Cortex of kidney (tissue), 1 donor: ENCODE measurements at places on chromosomes 2 and 18.

DNA sequence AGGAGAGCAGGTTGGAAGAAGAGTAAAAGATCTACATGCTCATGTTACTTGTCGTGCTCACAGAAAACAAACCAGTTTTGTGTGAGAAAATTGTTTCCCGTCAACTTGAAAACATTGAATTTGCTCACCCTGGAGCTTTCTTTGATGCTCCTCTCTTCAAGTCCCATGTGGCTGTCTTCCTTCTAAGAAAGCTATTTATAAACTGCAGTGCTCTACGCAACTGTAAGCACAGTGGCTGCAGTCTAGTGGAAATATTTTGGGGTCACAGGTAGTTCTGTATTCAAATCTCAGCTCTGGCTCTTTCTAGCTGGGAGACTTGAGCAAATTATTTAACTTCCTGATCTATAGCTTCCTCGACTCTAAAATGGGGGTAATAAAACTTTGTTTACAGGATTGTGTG lies 211.8 kb downstream of the PLCL1 start:
- DNase-seq, result no peak

- DNase-seq, result no peak
Observed at GRCh38 chr2:51420511-51420910, 388.6 kb upstream of the NRXN1 start.

DNA sequence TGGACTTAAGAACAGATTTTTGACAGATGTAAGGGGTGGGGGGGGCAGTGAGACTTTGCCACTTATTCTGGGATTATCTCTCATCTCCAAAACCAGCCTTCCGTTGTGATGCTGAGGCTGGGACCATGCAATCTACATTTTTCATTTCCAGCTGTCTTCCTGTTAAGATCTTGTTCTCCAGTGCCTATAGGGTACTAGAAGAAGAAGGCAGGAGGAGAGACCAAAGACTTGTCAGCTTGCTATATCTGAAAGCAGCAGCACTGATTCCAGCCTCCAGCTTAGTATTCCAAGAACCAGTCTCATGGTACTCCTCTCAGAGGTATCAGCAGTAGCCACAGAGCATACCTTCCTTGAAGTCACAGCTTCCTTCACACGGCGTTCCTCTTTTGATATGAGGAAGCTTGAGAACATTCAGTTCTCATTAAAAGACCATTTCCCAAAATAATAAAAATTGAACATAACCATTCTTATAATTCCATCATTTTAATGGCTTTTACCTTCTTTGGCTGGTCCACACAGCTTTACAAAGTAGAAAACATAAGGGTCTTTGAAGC lies 49.8 kb downstream of the USP34 start:
- DNase-seq, result no peak

- DNase-seq, result no peak
Observed at GRCh38 chr2:85770786-85771409, 17.1 kb downstream of the ATOH8 start.

GRCh38 chr2:47741101-47741500 lies 41.8 kb upstream of the MSH6 start:
- no peak for DNase-seq

- DNase-seq, result no peak
Observed at GRCh38 chr2:228956701-228957474, 314.2 kb downstream of the PID1 start.

- DNase-seq, result no peak
Observed at GRCh38 chr2:190333395-190333794, 10.0 kb upstream of the INPP1 start.

GRCh38 chr2:110735366-110735765 lies 3.0 kb downstream of the ACOXL start:
- DNase-seq, result no peak

DNA sequence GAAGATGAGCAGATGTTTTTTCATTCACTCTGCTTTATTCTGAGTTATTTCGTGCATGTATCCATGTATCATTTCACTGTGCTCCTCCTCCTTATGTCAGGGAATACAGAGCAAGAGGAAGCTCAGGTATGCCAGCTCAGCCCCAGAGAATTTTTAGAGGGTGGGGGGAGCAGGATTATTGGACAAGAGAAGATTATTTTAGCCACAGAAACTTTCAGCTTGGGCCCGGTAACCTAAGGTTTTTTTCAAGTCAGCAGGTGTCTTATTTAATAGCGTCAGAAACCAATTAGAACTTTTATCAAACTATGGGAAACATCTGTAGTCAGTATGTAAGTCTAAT lies 232.9 kb upstream of the SIX3 start:
- no peak for DNase-seq

- DNase-seq, result no peak
Observed at GRCh38 chr2:240013343-240013742, 11.8 kb downstream of the NDUFA10 start.

- DNase-seq, result no peak
Observed at GRCh38 chr2:67213270-67213670, 183.9 kb upstream of the ETAA1 start.

- DNase-seq, result no peak
Observed at GRCh38 chr2:149544692-149545091, 42.9 kb downstream of the MMADHC start.

- DNase-seq, result no peak
Observed at GRCh38 chr2:31221544-31221943, 4.2 kb upstream of the CAPN14 start.

DNA sequence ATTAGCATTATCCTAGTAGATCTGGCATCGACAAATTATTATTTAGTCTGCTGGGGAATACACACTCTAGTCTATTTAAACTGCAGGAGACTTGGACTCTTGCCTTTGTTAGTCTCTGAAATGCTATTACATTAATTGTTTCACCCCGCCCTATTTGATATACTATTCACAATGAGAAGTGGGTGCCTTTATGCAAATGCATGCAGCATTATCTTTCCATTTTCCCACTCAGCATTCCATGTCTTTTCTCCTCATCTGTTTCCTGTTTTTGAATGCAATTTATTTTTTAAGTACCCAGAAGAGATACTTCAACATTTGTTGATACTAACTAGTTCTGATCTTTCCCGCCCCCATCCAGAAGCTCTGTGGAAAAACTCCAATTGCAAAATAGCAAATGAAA lies 395.3 kb upstream of the NXPH2 start:
- no peak for DNase-seq

- no peak for DNase-seq
Observed at GRCh38 chr2:207993151-207993763, 32.1 kb downstream of the PLEKHM3 start.

- DNase-seq, result no peak
Observed at GRCh38 chr2:109009920-109010610, 21.0 kb upstream of the EDAR start.

GRCh38 chr18:43271593-43272432 lies 5.5 kb downstream of the SYT4 start:
- no peak for DNase-seq

- no peak for DNase-seq
Observed at GRCh38 chr2:211690736-211691135, 847.9 kb downstream of the ERBB4 start.

- no peak for DNase-seq
Observed at GRCh38 chr2:69740502-69740951, 1.4 kb upstream of the ANXA4 start.

DNA sequence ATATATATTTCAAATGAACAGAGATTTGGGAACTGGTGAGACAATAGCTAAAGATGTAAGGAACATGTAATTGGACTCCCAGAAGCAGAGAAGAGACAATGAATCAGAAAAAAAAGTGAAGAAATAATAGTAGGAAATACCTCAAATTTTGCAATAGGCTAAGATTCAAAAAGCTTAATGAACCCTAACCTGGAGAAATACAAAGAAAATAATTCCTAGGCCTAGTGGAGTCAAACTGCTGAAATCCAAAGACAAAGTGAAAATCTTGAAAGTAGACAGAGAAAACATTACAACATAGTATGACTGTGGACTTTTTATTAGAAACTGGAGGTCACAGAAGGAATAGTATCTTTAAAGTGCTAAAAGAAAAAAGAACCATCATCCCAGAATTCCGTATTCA lies 76.7 kb downstream of the LAMA3 start:
- no peak for DNase-seq

- DNase-seq, result no peak
Observed at GRCh38 chr2:179685146-179685545, 176.3 kb downstream of the ZNF385B start.

DNA sequence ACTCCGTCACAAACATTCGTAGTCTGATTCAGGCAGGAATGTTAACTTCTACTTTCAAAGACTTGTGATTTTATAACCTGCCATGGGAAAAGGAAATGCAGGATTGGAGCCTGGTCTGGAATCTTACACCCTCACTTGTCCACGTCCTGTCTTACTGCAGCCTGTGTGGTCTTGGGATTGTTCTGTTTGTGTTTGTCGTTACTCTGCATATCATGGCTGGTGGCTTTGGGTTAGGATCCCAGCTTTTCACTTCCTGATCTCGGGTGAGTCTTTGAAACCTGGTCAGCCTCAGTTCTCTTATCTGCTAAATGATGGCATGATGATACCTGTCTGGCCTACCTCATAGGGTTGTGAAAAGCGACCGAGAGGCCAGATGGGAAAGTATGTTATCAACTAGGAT lies 34.6 kb downstream of the SH3BP4 start:
- no peak for DNase-seq

DNA sequence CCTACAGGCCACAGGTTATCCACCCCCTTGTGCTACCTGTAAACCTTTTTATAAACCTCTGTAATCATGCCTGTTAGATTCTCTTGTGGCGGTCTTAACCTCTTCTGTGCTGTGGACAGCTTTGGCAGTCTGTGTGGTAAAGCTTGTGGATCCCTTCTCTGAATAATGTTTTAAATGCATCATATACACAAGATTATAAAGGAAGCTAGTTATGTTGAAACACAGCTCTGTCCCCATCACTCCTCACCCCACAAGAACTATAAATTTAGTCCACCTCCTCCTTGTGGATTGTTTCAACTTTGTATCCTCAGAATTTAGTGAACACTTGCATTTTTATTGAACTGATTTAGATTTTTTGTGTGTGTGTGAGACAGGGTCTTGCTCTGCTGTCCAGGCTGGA lies 107.7 kb downstream of the ICA1L start:
- no peak for DNase-seq

- DNase-seq, result no peak
Observed at GRCh38 chr18:64710105-64710861, 561.4 kb upstream of the LINC00305 start.

DNA sequence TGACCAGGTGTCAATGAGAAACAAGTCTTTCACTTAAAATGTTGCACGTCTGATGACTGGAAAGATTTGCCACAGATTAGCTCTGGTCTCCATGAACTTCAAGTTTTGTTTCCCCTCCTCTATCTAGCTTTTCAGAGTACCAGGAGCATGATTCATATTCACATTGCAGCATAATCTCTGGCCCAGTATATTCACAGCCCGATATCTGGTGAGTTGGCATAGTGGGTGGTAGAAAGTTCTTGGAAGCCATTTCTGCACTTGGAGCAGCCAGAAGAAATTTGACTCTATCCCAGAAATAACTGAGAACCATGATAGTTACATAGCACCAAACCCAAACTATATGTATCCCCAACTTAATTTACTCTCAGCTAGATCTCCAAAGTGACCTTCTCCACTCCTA lies 503.9 kb downstream of the PID1 start:
- DNase-seq, result no peak

GRCh38 chr2:100278986-100279385 lies 43.3 kb downstream of the LONRF2 start:
- no peak for DNase-seq

GRCh38 chr2:235027558-235028214 lies 75.9 kb downstream of the SH3BP4 start:
- DNase-seq, result no peak

- DNase-seq, result no peak
Observed at GRCh38 chr18:74286106-74286855, 5.5 kb downstream of the CYB5A start.

- DNase-seq, result no peak
Observed at GRCh38 chr2:196080526-196080925, 11.9 kb upstream of the DNAH7 start.

DNA sequence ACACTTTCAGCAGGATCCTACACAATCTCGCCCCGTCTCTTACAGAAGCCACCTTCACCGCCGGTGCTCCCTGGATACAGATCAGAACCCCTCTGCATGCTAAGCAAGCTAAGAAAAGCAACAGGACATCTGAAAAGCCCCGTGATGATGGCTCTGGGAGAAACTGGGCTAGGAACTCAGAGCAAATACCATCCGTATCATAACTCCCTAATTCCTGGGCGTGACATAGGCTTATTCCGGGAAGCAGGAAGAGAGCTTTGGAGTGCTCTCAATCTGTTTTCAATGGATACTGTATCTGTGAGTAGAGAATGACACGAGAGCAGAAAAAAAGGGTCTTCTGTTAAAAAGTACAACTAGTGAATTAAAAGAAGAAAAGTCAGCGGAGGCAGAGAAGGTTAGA lies 121.6 kb downstream of the SPP2 start:
- DNase-seq, result no peak

DNA sequence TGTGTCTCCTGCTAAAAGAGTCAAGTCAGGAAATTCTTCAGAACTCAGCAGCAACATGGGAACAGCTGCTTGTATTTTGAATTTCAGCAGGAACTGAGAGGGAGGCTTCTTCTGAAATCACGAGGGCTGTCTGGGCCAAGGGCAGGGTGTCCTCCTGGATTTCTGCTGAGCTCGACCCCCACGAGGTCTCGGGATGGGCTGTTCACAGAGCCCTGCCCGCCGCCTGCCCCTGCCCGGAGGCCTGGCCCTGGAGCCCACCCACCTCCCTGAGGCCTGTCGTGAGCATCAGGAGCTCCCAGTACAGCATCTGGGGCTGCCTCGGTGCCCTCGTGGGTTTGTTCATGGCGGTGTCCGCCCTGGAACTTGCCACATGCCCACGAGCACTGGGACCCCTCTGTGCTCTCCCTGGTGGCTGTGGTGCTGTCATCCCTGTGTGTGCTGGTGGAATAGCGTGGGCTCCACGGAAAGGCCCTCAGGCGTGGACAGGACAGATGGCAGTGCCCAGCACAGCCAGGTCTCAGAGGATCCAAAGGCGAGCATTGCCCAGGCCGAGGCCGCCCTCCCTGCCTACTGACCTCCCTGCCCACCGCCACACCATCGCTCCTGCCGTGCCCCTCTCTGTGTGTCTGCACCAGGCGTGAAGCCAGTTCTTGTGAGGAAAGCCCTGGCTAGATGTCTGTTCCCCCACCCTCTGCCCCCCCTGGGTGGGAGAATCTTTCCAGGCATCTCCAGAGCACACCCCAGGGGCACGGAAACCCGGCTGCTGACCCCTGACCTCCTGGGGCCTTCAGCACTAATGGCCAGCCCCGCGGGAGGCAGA lies 25.9 kb downstream of the RAMP1 start:
- no peak for DNase-seq

- DNase-seq, result no peak
Observed at GRCh38 chr2:238344517-238344916, 24.2 kb downstream of the TRAF3IP1 start.

DNA sequence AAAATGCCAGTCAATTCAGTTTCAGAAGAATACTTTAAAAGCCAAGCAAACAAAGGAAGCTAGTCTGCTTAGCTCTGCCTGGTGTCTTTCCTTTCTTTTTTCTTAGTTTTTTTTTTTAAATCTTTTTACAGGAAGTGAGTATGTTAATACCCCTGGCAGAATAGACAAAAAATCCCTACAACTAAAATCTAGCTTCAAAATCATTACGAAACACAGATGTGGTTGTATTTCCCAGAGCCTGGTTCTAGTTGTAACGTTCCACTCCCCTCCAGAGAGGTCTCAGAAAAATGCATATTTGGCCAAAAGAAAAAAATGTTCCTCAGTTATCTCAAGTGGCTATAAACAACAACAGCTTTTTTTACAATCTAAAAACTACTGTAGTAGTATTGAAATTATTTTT lies 202.1 kb upstream of the RND3 start:
- DNase-seq, result no peak
